ENCODE measurements at places on chromosomes 5 and 9.

DNA sequence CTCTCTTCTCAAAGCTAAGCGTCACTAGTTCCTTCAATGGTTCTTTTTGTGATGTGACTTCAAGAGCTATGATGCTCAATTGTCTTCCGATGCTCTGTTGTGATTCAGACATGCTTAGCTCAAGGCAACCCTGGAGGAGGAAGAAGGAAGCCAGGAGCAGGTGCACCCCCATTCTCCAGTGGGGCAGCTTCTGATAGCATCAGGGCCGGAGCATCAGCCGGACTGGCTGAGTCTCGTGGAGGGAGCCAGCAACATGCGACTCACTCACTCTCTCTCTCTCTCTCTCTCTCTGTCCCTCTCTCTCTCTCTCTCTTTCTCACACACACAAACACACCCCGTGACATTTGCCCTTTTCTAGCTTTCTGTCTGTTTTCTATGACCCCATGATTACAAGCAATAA, 140.2 kb downstream of the HSD17B3 start:
- no peak for DNase-seq

GRCh38 chr9:75683591-75683990, 206.9 kb upstream of the PCSK5 start:
- no peak for DNase-seq

DNA sequence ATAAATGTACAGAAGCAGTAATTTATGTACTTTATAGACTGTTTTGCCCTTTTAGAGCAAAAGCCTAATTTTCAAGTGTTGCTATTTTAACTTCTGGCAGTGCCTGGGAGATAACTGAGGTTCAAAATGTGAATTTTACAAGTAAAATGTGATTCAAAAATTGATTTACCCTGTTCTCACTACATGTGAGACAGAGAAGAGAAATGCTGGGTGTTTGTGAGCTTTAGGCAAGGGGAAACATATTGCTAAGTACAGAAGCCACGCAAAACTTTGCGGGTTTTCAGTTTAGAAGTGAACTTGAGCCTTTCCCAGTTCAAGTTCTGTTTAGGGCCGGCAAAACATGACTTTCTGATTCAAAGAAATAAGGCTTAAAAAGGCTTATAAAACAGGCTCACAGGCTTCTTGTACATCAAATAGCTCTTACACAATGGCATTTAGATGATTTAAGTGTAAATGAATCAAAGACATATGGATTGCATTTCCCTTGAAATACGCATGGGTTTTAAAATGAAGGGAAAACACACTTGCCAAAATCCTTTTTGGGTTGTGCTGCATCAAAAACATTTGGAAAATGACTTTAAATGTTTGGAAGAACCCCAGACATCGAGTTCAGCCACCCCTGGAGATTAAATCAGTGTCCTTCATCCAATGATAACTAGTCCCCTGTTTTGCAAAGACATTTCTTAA, 370.8 kb upstream of the MEF2C start:
- DNase-seq: no peak

GRCh38 chr5:61788548-61788947, 456.5 kb downstream of the ZSWIM6 start:
- DNase-seq: no peak

- DNase-seq: no peak
Measured at GRCh38 chr9:130319300-130319699, 53.7 kb downstream of the HMCN2 start.

GRCh38 chr9:83508067-83508466, 30.1 kb downstream of the FRMD3 start:
- DNase-seq: no peak

- no peak for DNase-seq
Measured at GRCh38 chr5:143084407-143084806, 314.2 kb downstream of the ARHGAP26 start.

GRCh38 chr5:3033033-3033755, 281.7 kb upstream of the IRX2 start:
- DNase-seq: no peak

GRCh38 chr9:2260417-2261306, 245.5 kb downstream of the SMARCA2 start:
- DNase-seq: no peak

GRCh38 chr5:98318386-98318785, 455.1 kb upstream of the RGMB start:
- DNase-seq: no peak

DNA sequence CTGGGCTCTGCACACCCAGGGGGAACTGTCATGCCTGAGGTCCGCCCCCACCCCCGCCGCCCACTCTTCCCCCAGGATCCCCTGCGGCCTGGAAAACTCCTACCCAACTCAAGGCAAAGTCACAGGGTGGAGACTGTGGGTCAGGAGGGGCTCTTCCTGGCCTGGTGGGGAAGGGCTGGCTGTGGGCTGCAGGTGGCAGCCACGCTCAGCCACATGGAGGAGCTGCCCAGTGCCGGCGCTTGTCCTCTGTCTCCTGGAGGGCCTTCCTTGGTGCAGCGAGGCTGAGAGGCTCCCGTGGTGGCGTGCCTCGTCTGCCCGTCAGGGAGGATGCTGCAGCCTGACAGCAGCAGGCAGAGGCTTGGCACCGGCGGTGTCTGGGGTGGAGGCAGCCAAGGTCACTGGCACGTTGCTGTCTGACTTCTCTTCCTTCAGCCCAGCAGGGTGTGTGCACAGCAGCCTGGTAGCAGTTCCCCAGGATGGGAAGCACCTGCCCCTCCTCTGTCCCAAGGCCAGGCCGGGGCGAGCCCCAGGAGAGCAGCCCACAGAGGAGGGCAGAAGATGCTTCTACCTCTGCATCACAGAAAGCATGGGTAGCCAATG, 78.1 kb downstream of the ADAMTS2 start:
- no peak for DNase-seq

- DNase-seq: no peak
Measured at GRCh38 chr5:36770125-36770524, 106.4 kb upstream of the NIPBL start.

DNA sequence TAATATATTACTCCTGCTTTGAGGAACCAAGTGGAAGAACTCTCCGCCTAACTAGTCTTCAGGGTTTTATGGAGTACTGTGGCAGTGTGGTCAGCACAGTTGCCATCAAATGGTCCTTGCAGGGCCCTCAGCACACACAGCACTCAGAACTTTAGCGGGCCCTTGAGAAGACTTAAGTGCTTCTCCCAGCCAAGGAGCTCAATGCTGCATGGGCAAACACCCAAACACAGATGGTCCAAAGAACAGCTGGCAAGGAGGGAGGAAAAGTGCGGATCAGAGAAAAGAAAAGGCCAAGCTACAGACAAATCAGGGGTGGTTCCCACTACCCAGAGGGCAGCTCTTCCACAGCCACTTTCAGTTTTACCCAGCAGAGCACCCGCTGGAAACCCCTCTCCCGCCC, 98.6 kb downstream of the SPOCK1 start:
- no peak for DNase-seq

DNA sequence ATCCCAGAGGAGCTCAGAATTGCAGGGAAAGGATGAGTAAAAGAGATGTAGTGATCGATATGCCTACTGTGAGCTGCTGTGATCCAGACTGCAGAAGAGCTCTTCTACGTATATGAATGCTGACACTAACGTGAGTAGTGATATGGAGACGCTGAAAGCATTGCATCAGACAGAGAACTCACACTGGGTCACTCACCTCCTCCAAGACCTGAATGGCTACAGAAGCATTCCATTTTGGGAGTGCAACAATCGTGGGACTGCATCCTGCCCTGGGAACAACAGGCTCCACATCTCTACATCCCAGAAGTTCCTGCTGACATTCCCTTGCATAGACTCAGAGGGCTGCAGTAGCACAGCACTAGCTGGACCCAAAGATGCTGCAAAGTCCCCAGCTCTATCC, 755.9 kb upstream of the MEF2C start:
- no peak for DNase-seq

GRCh38 chr9:136246849-136247550, 1.4 kb upstream of the QSOX2 start:
- no peak for DNase-seq

DNA sequence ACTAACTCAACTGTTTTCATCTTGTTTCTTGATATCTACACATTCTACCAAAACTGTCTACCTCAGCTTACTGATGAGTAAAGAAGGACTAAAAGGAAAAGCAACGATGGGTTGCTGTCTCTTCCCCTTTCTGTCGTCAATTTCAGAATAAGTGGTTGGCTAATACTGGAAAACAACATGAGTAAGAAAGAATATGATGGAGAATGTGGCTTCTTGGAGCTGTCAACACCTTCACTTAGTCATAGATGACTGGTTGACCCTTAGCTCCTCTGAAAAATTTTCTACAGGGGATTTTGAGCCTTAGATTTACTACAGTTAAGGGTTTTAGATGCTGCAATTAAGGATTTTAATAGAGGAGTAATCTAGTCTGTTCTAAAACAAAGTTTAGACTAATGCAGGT, 797.9 kb downstream of the TLE4 start:
- DNase-seq: no peak

DNA sequence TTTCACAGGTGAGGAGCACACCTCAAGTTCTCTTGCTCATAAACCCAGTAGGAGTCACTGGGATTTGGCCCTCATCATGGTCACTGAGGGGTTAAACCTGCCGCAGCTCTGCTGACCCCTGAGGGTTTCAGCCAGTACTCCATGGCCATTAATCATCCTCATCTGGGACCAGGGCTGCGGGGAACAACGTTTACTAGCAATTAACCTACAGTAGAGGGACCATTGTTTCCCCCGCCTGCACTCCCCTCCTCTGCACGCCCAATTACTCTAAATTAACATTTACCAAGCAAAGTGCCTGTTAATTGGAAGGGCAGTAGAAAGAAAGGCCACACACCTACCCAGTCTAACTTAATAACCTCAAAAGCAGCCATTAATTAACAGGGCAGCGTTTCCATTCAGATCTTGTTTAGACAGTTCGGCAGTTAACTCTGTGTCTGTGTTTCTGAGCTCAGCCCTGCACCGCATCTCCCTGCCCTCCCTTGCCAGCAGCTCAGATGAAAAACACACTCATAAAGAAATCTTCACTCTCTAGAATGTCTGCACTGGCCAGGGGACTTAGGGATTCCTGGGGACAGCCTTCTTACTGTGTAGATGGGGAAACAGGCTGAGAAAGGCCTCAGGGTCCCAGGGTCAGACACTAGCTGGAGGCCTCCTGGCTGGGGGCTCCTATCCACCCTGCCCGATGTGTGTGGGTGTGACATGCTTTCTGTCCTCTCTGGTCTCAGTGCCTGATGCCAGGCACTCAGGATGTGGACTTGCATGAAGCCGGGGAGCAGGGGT, 51.6 kb downstream of the ALG2 start:
- DNase-seq: no peak

DNA sequence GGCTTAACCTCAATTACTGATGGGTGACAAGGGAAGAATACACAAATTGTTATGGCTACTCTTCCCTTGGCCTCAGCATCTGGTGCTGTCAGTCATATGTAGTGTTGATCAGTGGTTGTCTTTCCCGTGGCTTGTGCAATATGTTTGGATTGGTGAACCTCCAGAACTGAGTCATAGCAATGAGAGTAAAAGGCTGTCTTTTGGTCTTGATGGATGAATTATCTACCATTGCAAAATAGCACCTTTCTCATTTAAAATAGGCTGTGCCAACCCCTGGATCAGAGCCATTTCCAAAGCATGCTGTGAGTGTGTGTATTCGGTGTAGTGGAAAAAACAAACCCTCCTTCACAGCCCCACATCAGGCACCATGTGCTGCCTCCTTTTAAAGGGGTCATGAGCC, 14.6 kb upstream of the F2R start:
- DNase-seq: no peak

DNA sequence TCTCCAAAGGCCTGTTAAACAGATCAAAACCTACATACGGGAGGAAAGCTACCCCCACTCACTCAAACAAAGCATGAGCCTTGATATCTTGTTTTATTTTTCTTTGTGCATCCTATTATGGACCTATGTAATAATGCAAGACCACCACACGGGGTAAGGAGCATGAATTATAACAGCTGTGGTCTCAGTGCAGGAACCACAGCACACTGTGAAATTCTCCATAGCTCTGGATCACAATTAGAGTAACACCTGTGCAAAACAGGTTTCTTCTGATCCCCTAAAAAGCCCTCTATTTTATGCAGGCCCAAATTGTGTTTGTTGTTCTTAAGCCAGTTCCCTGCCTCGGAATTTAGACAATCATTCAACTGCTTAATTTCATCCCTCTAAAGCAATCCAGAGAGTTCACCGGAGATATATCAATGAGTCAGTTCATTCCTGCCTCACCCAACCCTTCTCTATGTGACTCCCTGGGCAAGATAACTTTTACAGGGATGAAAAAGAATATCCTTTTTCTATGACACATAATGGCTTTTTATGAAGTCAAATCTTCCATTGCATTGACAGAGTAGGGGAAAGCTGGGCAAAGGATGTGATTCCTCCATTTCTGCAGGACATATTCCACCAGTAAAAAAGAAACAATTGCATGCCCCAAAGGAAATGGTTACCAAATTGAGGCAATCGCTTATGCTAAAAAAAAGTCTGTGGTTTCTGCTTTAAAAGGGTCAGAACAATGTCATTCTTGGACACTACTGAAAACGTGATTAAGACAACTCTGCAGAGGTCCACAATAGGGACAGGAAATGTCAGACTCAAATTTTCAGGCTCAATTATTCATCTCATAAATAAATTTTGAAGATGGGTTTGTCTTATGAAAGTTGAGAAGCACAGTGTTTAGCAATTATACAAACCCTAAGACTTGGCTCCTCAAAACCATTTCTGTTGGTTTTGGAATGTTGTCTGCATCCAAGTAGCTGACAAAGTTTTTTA, 41.6 kb upstream of the FST start:
- DNase-seq: no peak

GRCh38 chr5:135038813-135039270, 4.8 kb upstream of the PITX1 start:
- DNase-seq: no peak

- DNase-seq: no peak
Measured at GRCh38 chr5:134547579-134547978, 22.1 kb downstream of the JADE2 start.

DNA sequence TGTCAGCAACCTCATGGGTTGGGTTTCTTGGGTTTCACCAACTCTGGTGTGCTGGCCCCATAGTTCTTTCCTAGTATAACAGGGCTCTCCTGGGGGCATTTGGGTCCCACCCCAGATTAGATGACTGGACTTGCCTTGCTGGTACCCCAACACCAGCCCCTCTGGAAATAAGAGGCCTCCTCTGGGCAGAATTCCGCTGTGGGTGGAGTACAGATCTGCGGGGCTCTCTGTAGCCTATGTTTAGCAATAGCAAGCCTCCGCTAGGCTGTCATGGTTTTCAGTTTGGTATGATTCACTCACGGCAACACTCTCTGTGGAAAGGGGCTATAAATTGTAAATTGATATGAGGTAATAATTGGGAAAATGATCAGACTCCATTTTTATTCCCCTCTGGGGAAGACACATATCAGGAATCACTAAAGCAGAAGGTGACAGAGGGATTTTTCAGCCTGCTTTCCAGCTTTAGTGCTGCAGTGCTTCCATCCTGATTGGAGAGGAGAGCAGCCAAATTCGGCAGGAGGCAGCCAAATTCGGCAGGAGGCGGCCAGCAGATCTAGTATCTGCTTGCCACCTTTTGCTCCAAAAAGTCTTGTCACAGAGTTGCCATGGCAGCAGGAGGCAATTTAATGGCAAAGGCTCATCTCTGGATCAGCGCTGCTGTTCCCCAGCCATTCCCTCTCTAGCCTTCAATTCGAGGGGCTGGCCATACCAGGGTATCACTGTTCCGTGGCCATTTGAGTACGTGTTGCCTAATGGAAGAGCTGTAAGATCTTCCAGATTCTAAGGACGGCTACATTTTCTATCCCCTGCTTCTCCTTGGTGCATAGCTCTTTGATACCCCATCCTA, 84.6 kb downstream of the SLC44A1 start:
- no peak for DNase-seq

- DNase-seq: no peak
Measured at GRCh38 chr9:108040783-108041182, 551.2 kb upstream of the KLF4 start.

GRCh38 chr9:122463828-122464632, 13.7 kb downstream of the OR1J1 start:
- DNase-seq: no peak
